ENCODE measurements at places on chromosomes 16 and 17. TPM values are rescaled to one million over a fixed set of nuclear protein-coding genes. Genes with fewer than 3 reads are reported as not detected.
A peak's percentile ranks its signal among the peaks of the same experiment; 100 is the strongest.

DNA sequence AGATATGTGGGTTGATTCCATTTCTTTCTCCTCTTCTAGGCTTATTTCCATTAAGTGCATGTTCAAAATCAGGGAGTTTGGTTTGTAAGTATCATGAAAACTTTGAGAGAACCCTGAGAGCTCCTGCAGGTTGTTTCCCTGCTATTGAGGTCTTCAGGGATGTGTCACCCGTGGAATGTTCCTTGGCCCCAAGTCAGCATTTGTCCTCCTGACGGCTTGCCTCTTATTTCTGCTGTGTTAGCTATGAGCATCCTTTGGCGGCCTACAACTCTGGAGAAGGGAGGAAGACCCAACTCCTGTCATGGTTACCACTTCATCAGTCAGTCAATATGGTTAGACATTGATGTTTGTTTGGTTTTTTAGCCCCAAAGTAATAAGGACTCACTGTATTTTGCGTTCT is 180.8 kb downstream of the FTO start:
- no peak for DNase-seq

The NOTUM gene
- total RNA-seq: 0.60 TPM

The ABCC12 gene
- total RNA-seq: 0.36 TPM

- DNase-seq: no peak
Observed at GRCh38 chr17:15398291-15398690, 56.9 kb upstream of the TEKT3 start.

The HLF gene
- 0.41 TPM for total RNA-seq

GRCh38 chr16:25235991-25236390 is 19.2 kb downstream of the AQP8 start:
- no peak for DNase-seq

DNA sequence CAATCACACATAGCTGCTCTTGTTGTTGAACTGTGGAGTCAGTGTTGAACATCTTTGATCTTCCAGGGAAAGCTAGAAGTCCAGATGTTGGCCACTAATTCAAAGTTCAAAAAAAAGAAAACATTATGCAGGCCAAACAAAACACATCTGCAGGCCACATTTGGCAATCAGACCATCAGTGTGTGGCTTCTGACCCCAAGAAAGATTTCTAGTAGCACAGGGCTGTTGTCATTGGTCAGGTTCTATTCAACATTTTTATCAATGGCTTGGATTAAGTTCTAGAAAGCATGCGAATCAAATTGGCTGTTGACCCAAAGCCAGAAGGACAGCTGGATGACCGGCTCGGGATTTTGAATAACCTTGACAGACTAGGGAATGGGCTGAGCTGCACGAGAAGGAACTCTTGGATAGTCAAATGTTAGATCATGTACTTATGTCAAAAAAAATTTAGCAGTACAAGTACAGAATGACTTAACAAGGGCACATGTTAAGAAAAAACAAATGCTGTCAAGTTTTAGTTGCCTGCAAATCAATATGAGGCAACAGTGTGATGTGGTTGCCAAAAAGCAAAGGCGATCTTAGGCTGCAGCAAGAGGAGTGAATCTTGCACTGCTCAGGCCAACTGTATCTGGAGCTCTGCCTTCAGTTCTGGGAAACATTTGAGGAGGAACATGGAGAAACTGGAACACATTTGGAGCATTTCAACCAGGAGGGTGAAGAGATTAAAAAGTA is 187.6 kb downstream of the RGS9 start:
- DNase-seq: no peak

The EEF2KMT gene
- total RNA-seq: 13.7 TPM

- DNase-seq: no peak
Observed at GRCh38 chr16:65767125-65767524, 599.4 kb upstream of the CDH5 start.

- no peak for DNase-seq
Observed at GRCh38 chr17:39928858-39929645, 1.5 kb downstream of the LRRC3C start.

The STX1B gene
- total RNA-seq: 1.0 TPM

DNA sequence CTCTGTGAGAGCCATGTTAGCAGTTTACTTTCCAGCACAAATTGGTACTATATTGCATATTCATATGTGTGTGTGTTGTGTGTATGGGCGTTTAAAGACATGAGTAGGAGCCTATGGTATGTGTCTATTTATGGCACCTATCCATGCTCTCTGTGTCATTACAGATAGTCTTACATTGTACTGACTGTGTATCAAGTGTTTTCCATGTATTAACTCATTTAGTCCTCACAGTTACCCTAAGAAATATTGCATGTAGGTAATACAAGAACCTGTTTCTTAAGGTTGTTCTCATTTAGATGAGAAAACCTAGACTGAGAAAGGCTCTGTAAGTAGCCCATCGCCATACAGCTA is 1.6 kb downstream of the ALG1 start:
- DNase-seq: no peak

DNA sequence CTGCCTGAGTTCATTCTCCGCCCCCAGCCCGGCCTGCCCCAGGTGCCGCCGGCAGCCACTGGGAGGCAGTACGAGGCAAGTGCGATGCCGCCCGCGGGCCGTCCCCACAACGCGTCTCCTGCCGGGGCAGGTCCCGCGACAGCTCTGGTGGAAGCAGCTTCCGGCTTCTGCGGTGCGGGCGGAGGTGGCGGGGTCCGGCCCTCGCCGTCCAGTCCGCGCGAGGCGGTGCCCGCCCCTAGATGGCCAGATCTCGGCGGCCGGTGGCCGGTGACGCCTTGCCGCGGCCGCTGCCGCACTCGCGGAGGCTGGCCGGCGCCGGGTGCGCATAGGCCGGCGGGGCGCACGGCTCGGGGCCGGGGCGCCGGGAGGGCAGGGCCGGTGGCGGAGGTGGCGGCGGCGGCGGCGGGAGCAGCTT is 1.8 kb downstream of the GJD3 start:
- peak; percentile 81 for DNase-seq

The USP43 gene
- 9.7 TPM for total RNA-seq

- no peak for DNase-seq
Observed at GRCh38 chr17:80219763-80220053, 425 bp downstream of the SGSH start.

GRCh38 chr17:77722366-77722765 is 236.1 kb upstream of the TNRC6C start:
- DNase-seq: no peak

- DNase-seq: no peak
Observed at GRCh38 chr16:82135844-82136243, 34.2 kb downstream of the MPHOSPH6 start.

The TSPAN10 gene
- 4.0 TPM for total RNA-seq

The ODAD4 gene
- 7.1 TPM for total RNA-seq

- DNase-seq: no peak
Observed at GRCh38 chr17:9131371-9131770, 110.1 kb downstream of the NTN1 start.

The CNTNAP1 gene
- total RNA-seq: 2.3 TPM

The GRAPL gene
- not detected for total RNA-seq

The PRR29 gene
- total RNA-seq: 3.7 TPM

The KCNH6 gene
- total RNA-seq: 13.2 TPM

The CES5A gene
- not detected for total RNA-seq

DNA sequence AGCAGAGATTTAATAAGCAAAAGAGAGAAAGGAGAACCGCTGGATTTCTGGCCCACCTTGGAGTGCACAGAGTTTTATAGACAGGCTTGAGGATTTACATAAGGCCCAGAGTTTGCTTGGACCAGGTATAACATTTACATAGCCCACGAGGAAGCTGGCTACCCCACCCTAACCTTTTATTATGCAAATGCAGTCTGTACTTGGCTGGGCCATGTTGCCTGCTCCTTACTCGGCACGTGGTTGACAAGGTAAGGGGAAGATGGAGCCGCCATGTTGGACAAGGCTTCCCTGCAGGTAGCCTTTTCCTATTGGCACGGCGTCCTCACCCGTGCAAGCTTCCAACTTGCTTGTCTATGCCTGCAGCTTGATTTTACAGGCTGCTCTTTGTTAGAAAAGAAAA is 35.2 kb upstream of the HS3ST3A1 start:
- DNase-seq: no peak

DNA sequence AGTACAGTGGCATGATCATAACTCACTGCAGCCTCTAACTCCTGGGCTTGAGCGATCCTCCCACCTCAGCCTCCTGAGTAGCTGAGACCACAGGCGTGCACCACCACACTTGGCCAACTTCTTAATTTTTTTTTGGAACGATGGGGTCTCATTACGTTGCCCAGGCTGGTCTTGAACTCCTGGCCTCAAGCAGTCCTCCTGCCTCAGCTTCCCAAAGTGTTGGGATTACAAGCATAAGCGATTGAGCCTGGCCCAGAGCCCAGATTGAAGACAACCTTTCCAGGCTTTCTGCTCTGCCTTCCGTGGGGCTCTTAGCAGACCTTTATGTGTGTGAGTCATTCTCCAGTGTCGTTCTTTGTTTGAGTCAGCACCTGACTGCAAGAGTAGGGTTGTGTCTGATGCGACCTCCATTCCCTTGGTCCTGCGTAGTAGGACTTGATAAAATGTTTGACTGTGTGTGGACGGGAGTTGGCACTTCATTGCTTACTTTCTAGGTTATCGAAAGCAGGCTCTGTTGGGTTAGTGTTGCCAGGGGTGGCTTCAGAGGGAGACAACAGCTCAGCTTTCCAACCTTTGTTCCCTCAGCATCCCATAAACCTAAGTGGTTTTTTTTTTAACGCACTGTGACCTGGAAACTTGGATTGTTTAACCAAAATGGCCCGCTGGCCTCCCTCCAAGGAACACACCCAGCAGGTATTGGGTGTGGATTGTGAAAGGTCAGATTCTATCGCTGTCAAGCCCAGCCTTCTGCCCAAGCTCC is 26.4 kb downstream of the EEF2K start:
- no peak for DNase-seq

DNA sequence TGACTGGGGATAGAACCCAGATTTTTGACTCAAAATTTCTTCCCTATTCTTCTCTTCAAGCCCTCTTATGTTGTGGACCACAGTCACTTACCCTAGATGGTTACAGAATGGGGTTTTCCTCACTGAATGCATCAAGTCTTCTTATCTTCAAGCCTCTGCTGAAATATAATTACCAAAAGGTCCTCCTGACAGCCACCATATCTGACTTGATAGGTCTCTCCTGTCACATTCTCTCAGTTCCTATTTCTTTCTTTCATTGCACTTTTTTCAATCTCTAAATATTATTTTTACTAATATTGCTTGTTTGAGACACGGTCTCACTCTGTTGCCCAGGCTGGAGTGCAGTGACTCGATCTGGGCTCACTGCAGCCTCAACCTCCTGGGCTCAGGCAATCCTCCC is 1.1 kb upstream of the COPZ2 start:
- no peak for DNase-seq

The CCL16 gene
- total RNA-seq: not detected

DNA sequence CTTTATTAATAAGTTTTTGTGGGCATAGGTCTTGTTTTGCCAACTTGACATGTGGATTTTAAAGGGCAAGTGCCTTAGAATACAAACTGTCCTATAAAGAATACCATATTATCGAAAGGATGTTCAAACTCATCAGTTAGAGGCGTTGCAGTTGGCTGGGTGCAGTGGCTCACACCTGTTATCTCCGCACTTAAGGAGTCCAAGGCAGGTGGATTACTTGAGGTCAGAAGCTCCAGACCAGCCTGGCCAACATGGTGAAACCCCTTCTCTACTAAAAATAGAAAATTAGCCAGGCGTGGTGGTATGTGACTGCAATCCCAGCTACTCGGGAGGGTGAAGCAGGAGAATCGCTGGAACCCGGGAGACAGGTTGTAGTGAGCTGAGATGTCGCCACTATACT is 472.0 kb downstream of the WWOX start:
- no peak for DNase-seq

The VKORC1 gene
- total RNA-seq: 51.0 TPM

DNA sequence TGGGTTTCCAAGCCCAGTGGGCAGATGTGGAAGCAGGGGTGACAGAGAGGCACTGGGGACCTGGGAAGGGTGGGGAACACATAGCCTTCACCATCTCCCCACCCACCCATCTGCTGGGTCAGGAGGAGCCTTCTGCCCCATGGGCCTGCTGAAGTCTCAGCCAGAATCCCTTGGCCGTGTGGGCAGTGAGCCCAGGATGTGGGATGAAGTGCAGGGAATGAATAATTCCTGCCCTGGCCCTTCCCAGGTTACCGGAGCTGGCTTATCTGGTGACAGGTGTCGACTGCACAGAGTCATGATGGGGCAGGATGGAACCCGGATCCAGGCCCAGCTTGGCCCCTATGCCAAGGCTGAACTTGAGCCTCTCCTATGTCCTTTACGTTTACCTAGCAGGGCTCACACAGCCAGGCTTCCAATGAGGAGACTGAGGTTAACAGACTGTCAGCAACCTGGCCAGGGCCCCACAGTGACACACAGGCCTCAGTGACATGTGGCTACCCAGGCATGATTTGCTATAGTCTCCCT is 17.5 kb downstream of the ATP2A3 start:
- no peak for DNase-seq

The OR2C1 gene
- total RNA-seq: 0.19 TPM

DNA sequence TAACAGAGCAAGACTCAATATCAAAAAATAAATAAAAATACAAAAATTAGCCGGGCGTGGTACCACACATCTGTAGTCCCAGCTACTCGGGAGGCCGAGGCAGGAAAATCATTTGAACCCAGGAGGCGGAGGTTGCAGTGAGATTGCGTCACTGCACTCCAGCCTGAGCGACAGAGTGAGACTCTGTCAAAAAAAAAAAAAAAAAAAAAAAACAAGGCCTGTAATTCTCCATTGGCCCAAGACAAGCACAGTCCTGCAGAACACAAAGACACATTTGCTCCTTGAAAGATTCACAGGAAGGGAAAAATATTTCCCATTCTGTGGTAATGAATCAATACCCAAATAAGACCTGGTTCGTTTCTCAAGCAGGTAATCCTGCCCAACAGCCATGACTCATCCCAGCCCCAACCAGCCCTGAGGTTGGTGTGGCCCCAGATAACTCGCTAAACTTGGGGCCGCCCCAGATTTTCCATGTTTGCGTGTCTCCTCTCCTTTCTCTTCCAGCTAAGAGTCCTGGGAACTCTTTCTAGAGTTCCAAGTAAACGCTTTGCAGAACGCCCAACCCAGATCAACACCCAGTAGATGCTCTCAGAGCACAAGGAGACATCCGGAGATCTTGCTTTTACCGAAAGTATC is 40.3 kb upstream of the SNN start:
- no peak for DNase-seq

GRCh38 chr16:86087011-86087895 is 188.3 kb downstream of the IRF8 start:
- no peak for DNase-seq

GRCh38 chr17:7080456-7081041 is 498 bp upstream of the CLEC10A start:
- no peak for DNase-seq

The RTN4RL1 gene
- 12.4 TPM for total RNA-seq

GRCh38 chr16:82960918-82961317 is 334.1 kb downstream of the CDH13 start:
- DNase-seq: no peak

DNA sequence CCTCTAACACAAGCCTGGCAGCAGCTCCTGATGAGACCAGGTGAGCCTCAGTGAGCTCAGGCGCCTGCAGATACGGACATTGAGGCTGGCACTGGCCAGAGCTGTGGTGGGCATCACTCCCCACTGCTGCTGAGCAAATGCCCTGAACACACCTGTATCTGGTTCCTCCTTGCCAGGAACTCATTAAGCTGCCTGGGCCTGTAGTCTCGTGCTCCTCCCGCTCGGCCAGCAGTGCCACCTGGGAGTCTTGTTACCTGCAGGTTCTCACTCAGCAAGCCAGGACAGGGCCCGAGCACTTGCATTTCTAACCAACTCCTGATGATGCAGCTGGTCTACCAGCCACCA is 13.3 kb downstream of the EIF4A3 start:
- DNase-seq: no peak
